ENCODE measurements at places on chromosomes 12 and 14. TPM values are rescaled to one million over a fixed set of nuclear protein-coding genes. Genes with fewer than 3 reads are reported as not detected.

The GAS2L3 gene
- total RNA-seq, result 1.7 TPM

The ACRBP gene
- total RNA-seq, result 2.4 TPM

The PLA2G1B gene
- 8.2 TPM for total RNA-seq

The EP400 gene
- total RNA-seq, result 60.7 TPM

The ERBB3 gene
- total RNA-seq, result 8.7 TPM

The PZP gene
- total RNA-seq, result 0.13 TPM

The SRGAP1 gene
- 17.9 TPM for total RNA-seq

The SYNJ2BP gene
- total RNA-seq, result 22.5 TPM

The TMEM179 gene
- total RNA-seq, result not detected

The FAM90A1 gene
- total RNA-seq, result 0.15 TPM

The KLRB1 gene
- total RNA-seq, result 0.69 TPM

The KRT7 gene
- total RNA-seq, result not detected

The MANSC4 gene
- 0.32 TPM for total RNA-seq

The SPX gene
- not detected for total RNA-seq

The KCNH3 gene
- total RNA-seq, result 0.72 TPM

The NR2C1 gene
- 38.2 TPM for total RNA-seq

The SLCO1B1 gene
- not detected for total RNA-seq

The LRRC9 gene
- total RNA-seq, result not detected

The NPFF gene
- total RNA-seq, result 0.68 TPM

The GPN3 gene
- total RNA-seq, result 15.5 TPM

The SLC6A15 gene
- total RNA-seq, result 0.15 TPM

The LBHD2 gene
- not detected for total RNA-seq

The MSI1 gene
- total RNA-seq, result 0.83 TPM

The RNF212B gene
- total RNA-seq, result not detected

The BICDL1 gene
- 13.4 TPM for total RNA-seq
